A549 treated with DMSO at 1 μM for 4 hours (cell line): ENCODE measurements at places on chromosomes 2 and 18. TPM values are rescaled to one million over a fixed set of nuclear protein-coding genes. Genes with fewer than 3 reads are reported as not detected.

The SLC5A7 gene
- total RNA-seq = not detected in 5 replicates

The PROC gene
- 2.9 to 4.5 TPM (median 3.3 TPM) in 5 replicates for total RNA-seq

The GALNT5 gene
- total RNA-seq = 3.0 to 3.8 TPM (median 3.2 TPM) in 5 replicates

The FSIP2 gene
- not detected in 5 replicates for total RNA-seq

The LIMS3 gene
- total RNA-seq = not detected in 5 replicates

The NEU4 gene
- 0.18 to 0.50 TPM (median 0.26 TPM) in 4 of 5 replicates, not detected in the other for total RNA-seq

The SIX2 gene
- 0.16 to 0.39 TPM (median 0.21 TPM) in 5 replicates for total RNA-seq

The CNTNAP5 gene
- not detected in 5 replicates for total RNA-seq

The RUFY4 gene
- total RNA-seq = not detected in 5 replicates

The CDH7 gene
- total RNA-seq = 0.02 to 0.07 TPM (median 0.03 TPM) in 3 of 5 replicates, not detected in the others

The SGPP2 gene
- 0.15 to 0.31 TPM (median 0.20 TPM) in 5 replicates for total RNA-seq

The SLC23A3 gene
- total RNA-seq = 0.57 to 1.4 TPM (median 0.70 TPM) in 5 replicates

The SPP2 gene
- not detected in 5 replicates for total RNA-seq

The HOXD3 gene
- total RNA-seq = 0.15 to 0.18 TPM (median 0.16 TPM) in 4 of 5 replicates, not detected in the other

The FAM228A gene
- not detected in 5 replicates for total RNA-seq

The POTEC gene
- not detected in 5 replicates for total RNA-seq

The LDAH gene
- total RNA-seq = 16.6 to 22.8 TPM (median 20.4 TPM) in 5 replicates

The L3MBTL4 gene
- total RNA-seq = 0.07 to 0.08 TPM in 2 of 5 replicates, not detected in the others

The CAPN14 gene
- total RNA-seq = 0.03 to 0.07 TPM (median 0.05 TPM) in 4 of 5 replicates, not detected in the other
